Omental fat pad (tissue), 4 donors: ENCODE measurements at places on chromosomes 7 and 10.
A peak's percentile ranks its signal among the peaks of the same experiment; 100 is the strongest.

GRCh38 chr7:113519472-113519871 is 399.3 kb downstream of the PPP1R3A start:
- DNase-seq, result no peak

- DNase-seq, result no peak
These were observed 19.5 kb upstream of the DLG5 start for GRCh38 chr10:77946084-77946483.

- no peak for DNase-seq
These were observed 2.0 kb downstream of the PIP4K2A start for GRCh38 chr10:22712211-22712955.

DNA sequence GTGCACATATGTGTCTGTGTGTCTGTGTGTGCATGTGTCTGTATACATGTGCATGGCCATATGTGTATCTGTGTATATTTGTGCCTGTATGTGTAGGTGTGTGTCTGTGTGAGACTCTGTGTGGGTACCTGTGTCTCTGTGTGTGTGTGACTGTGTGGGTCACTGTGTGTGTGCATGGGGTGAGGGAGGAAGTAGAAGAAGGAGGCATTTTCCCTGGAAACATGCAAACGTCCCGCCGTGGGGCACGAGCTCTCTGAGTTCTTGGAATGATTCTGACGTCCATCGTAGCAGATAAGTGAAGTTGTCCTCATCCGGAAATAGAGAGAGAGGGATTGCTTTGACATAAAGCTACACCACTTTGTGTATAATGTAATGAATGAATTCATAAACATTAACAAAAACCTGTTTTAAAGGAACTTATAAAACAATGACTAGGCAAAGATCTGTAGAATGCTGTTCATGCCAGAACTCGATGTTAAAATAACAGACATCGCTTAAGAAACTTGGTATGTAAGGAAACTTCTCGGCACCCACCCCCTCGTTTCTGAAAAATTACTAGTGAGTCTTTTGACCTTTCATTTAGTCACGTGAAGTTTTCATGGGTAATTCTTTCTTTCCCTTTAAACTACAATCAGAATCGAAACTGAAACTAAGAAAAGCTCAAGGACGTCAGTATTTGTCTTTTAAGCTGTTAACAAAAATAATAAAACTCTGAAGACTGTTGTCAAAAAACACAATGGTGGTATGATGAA is 43.6 kb upstream of the KLF6 start:
- no peak for DNase-seq

DNA sequence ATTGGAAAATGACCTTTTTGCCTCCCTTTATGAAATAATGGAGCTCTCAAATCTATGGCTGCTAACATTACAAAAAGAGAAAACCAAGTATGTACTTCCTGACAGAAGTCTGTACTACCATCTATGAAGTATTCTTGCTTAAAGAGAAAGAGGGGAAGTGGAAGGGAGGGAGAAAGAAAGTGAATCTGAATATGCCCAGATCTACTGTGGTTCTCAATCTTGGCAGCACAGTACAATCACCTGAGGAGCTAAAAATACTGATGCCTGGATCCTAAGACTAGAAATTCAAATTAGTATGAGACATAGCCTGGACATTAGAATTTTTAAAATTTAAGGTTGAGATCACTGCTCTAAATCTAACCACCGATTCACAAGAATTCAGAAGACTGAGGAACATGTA is 85.2 kb downstream of the IGF2BP3 start:
- DNase-seq, result no peak

DNA sequence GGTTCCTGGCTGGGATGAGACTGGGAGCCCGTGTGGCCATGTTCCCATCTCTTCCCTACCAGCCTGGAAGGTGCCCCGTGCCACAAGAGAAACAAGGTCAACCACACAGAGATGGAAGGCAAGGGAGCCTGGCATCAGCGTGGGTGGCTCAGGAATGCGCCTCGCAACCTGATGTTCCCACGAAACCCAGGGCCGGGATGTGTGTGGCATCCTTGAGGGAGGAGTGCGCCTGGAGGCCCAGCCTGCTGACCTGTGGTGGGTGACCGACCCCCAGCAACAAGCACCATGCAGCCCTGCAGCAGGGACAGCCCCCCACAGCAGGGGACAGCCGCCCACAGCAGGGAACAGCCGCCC is 267.2 kb downstream of the ELFN1 start:
- no peak for DNase-seq

- no peak for DNase-seq
These were observed 22.7 kb downstream of the YKT6 start for GRCh38 chr7:44223362-44224079.

DNA sequence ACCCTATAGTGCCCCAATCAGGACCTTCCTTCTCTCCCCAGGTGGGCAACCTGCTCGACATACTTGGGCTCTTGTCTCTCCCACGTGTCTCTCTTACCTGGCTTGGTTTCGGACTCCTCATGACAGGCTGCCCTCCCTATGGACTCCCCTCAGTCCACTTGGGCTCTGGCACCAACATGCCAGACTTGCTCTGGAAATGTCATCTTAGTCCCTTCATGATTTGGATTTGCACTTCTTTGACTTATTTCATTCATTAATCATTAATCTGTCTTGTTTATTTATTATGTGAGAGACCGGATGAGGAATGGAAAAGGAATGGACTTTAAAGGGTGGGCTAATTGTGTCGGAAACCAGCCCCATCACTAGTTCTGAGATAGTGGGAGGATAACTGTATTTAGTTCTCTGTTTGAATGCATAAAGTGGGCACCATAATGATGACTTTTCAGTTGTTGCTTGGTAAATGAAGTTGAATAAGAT is 108.0 kb downstream of the SND1 start:
- DNase-seq, result no peak

- DNase-seq, result no peak
These were observed 43.9 kb downstream of the DKK1 start for GRCh38 chr10:52357971-52358370.

- no peak for DNase-seq
These were observed 87.9 kb upstream of the GTF2I start for GRCh38 chr7:74569501-74570075.

DNA sequence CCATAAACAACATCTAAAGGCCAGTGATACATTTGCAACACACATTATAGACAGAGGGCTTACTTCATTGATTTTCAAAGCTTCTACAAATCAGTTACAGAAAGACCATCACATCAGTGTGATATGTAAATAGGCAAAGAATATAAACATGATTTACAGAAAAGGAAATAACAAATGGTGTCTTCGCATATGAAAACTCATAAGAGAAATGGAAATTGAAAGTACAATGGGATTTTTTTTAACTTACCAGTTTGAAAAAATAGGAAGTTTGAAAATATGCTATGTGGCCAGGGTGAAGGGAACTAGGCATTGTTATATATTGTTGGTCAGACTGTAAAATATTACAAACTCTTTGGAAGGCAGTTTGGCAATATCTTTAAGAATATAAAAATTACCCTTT is 27.3 kb downstream of the SEC23IP start:
- no peak for DNase-seq

- DNase-seq, result no peak
These were observed 2.0 kb downstream of the LDB3 start for GRCh38 chr10:86670290-86670811.

GRCh38 chr7:47335557-47336471 is 246.1 kb downstream of the TNS3 start:
- DNase-seq, result no peak

DNA sequence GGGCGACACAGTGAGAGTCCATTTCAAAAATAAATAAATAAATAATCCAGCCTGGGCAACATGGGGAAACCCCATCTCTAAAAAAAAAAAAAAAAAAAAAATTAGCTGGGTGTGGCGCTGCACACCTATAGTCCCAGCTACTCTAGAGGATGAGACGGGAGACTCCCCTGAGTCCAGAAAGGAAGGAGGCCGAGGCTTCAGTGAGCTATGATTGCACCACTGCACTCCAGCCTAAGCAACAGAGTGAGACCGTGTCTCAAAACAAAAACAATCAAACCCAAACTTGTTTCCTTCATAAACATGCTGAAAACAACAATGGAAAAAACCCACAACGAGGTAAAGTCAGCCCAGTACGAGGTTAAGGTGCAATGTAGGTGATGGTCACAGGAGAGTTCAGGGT is 1.2 kb downstream of the COX19 start:
- no peak for DNase-seq

GRCh38 chr10:47374611-47375536 is 9.2 kb downstream of the ZNF488 start:
- no peak for DNase-seq

DNA sequence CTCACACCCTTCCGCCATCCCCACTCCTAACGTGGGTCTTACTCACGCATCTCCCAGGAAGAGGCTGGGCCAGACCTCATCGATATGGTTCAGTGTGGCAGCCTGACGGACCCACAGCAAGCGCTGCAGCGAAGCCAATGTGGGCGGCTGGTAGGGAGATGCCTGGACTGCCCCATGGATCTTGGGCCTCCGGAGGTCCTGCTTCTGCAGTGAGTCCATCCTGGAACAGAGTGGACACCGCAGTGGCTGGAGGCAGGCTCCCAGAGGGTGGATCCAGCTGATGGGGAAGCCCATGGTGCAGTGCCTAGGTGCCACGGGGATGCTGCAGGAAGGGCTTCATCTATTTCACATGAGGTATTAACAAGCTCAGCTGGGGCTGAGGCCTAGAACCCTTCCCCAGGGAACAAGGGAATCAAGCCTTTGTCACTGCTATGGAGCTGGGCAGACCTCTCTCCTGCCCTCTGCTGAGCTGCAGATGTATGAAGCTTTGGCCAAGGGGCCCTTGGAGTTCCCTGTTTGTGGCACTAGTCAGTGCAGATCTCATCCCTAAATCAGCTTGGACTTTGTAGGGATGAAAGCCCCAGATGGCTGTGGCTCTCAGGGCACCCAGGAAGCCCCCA is 13.7 kb upstream of the SAMD8 start:
- DNase-seq, result no peak

GRCh38 chr7:95867309-95867708 is 95.0 kb downstream of the DYNC1I1 start:
- no peak for DNase-seq

- DNase-seq, result no peak
These were observed 244.4 kb downstream of the CHCHD3 start for GRCh38 chr7:132837529-132837928.

DNA sequence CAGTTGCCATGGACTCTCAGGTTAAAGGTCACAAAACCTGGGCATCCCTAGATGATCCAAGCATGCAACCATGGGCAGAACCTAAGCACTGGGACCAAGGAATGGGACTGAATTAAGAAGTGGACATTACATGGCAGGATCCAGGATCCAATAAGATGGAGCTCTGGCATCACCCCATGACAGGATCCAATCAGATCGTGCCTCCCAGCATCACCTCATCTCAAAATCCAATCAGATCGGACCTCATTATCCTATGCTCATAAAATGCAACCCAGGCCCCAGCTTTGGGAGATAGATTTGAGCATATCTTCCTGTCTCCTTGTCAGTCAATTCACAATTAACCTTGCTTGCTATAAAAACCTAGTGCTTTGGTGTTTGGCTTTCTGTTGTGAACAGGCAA is 616.1 kb downstream of the PARD3 start:
- no peak for DNase-seq

DNA sequence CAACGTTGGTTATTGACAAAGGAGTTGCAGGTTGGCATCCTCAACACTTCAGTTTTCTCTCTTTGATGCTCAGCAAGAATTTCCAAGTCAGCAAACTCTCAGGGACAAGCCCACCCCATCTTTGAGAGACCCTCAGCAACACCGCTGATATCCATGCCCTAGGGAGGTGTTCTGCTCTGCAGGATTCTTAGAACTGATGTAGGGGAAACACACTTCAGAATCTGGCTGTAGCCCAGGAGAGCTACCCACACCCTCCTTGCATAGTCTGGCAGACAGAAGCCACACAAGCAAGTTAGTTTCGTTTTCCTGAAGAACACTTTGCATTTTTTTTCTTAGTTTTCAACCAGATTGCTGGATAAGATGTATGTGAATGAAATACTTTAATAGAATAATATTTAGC is 822 bp downstream of the SAMD9L start:
- DNase-seq, result no peak

DNA sequence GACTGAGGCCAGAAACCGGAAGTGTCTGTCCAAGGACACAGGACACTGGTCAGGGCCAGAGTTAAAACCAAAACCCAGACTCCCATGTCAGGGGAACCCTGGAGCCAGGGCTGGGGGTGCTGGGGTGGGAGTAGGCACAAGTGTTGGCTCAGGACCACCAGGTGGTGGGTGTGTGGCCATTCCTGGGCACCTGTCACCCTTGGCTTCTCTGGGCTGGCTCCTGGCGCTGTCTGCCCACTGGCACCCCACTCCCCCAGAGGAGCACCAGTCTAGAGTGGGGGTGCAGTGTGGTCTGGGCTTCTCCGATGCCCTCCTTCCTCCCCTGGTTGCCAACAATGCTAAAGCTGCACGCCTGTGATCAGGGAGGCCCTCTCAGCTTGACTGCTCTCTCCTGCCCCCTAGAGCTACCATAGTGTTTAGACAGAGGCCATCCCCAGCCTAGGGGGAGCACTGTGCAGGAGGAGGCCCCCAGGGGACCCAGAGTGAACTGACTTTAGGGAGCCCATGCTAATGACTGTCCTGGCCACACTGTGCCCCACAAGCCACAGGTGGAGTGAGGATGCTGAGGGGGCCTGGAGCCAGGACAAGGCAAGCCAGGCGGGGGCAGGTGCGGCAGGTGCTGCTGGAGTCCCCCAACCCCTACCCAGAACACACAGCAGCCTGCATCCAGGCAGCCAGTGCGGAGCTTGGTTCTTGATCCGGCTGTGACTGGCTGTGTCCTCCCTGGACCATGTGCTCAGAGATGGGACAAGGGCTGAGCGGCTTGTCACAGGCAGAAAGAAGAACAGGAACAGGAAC is 11.0 kb downstream of the RASGEF1A start:
- DNase-seq, result peak; percentile 2

GRCh38 chr7:13990319-13990983 is 985 bp upstream of the ETV1 start:
- DNase-seq, result peak; percentile 25

- DNase-seq, result no peak
These were observed 50.7 kb downstream of the LMBR1 start for GRCh38 chr7:156842317-156842716.

DNA sequence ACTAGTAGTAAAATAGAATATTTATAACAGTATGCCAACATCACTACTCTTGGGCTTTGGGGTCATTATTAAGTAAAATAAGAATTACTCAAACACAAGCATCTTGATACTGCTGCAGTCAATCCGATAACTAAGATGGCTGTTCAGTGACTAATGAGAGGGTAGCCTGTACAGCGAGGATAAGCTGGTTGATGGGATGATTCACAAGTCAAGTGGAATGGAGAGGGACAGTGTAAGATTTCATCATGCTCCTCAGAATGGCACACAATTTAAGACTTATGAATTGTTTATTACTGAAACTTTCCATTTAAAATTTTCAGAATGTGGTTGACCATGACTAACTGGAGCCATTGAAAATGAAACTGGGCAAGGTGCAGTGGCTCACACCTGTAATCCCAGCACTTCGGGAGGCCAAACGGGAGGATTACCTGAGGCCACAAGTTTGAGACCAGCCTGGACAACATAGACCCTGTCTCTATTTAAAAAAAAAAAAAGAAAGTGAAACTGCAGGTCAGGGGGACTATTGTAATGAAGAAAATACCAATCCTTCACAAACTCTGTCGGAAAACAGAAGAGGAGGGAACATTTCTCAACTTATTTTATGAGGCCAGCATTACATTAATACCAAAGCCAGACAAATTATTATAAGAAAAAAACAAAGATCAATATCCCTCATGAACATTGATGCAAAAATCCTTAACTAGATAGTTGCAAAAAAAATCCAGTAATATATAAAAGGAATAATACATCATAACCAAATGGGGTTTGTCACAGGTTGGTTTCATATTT is 11.2 kb downstream of the AVL9 start:
- DNase-seq, result no peak
